Daoy (cell line): ENCODE measurements at places on chromosomes 2 and 18. TPM values are rescaled to one million over a fixed set of nuclear protein-coding genes. Genes with fewer than 3 reads are reported as not detected.

PCARE gene
- not detected in 2 replicates for total RNA-seq

MRPL19 gene
- 88.3 and 104 TPM in 2 replicates for total RNA-seq

REG3G gene
- total RNA-seq = not detected in 2 replicates

C2orf92 gene
- total RNA-seq = 0.24 and 4.9 TPM in 2 replicates

OTOS gene
- total RNA-seq = 0.34 TPM in 1 of 2 replicates, not detected in the other

ICOS gene
- not detected in 2 replicates for total RNA-seq

CABLES1 gene
- 6.2 and 7.8 TPM in 2 replicates for total RNA-seq

- DNase-seq = no peak
Measured at GRCh38 chr18:11820697-11821096, 30.5 kb upstream of the CHMP1B start.

DNA sequence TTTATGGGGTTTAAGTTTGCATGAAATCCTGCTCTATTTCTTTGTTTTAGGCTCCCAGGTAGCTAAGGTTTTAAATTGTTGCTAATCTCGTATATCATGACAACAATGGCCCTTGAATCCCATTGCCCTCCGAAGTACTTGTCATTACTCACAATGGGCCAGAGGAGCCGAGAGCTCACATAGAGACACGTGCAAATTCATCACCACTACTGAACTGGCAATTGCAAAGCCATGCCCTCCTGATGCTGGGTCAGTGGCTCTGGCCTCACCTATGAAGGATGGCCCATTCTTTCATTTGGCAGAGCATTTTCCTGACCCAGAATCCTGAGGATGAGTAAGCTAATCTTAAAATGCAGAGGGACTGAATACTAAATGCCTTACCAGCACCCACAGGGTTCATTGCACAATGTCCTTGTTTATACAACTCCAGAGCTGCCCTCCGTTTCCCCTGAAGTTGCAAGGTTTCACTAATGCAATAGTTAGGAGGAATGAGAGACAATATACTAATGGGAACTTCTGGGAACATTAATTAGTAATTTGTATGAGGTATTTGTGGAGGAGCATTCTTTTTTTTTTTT lies 71.6 kb upstream of the GAREM1 start:
- no peak for DNase-seq

DNA sequence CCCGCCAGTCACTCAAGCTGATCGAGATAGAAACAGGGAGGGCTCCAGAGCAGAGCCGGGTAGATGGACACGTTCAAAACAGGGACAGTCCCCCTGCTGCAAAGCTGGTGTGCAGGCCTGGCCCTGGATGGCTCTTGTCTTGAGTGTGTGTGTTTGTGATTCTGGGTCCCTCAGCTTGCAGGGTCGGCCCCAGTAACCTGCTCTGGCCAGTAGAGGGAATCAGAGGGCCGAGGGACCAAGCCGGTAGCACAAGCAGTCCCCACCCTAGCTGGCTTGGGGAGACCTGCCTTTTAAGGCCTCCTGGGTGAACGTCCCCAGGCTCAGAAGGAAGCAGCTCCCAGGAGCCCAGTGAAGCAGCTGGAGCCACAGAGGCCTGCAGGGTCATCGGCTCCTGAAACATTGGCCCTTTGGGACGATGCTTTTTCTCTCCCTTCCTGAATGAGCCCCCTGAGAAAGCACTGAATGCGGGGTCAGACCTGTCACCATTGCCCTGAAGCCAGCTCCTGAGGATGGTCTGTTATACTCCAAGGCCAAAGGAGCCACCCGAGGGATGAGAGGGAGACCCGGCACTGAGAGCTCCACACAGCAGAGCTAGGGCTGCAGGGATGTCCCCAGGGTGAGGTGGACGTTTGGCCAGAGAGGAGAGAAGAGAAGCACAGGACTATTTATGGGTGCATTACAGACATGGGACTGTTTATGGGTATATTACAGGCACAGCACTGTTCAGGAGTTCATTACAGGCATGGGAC lies 15.4 kb upstream of the MLPH start:
- DNase-seq = peak; percentile 59

DNA sequence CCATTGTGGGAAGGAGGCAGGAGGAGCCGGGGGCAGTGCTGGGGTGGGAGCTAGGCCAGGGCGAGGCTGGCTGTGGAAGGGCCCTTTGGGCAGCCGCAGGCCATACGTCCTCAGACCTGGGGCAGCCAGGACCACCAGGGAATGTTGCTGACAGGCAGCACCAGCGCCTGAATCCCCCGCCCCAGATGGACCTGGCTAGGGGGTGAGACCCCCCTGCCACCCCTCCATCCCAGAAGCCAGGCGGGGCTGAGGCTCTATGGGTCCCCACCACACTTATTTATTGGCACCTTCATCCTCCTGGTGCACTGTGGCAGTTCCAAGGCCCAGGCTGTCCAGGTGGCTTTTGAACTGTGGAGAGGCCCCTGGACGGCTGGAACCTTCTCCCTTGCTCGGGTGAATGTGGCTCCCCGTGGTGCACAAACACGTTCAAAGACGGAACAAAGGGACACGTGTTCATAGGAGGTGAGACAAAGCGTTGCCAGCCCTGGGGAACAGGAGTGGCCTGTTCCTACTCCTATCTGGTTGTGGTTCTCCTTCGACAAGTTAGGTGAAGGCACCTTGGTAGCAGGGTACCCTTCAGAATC lies 35.1 kb downstream of the RAMP1 start:
- no peak for DNase-seq

GRCh38 chr2:20451341-20451740 lies 4.5 kb downstream of the RHOB start:
- DNase-seq = no peak

DNA sequence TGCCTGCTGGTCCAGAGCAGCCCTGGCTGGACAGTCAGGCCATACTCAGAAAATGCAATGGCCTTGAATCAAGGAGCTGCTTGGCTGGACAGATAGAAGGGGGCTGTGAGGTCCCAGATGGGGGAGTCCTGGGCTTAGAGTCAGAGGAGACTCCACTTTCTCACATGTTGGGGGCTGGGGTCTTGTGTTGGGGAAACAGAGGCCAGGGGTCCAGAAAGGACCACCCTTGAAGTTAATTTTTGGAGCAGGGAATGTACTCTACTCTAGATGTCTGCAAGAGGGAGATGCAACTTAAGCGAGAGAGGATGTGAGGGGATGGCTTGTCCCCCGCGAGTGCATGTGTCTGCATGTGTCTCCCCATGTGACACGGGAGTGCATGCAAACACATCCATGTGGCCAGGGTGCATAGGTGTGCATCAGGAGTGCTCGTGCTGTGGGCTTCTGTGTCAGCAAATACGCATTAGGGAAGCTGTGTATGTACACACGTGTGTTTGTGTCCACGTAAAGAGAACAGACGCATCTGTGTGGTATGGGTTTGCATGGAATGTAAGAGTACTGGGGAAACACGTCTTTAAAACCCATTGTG lies 303.2 kb downstream of the MYCN start:
- DNase-seq = no peak

DNA sequence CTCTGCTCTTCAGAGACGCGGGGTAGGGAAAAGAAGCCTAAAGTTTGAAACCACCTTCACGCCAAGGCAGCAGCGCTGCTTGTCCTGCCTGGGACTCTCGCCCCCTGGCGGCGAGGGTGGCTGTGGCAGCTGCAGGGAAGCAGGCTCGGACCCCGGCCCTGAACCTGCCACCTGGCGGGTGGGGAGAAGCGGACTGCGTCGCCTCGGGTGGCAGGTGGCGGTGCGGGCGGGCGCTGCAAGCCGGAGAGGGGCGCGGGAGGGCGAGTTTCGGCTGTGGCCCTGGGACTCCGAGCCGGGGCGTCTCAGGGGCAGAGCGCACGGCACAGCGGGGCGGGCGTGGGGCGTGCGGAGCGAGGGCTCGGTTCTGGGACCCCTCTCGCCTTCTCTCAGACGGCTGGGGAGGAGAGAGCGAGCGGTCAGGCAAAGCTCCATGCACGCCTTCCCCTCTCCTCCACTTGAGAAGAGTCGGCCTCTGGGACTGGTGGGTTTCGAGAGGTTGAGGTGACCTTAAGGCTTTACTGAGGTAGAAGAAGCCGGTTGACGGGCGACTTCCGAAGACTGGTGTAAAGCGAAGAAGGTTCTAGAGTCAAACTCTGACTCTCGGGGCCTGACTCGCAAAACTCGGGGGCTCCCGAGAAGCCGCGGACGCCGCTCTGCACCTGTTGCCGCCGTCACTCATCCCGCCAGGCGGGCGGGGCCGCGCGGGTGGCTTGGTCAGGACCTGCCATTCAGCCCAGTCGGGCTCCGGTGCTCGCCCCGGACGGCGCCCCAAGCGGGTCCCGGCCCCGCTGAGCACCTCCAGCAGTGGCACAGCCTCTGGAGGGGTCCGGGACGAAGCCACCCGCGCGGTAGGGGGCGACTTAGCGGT lies 1.1 kb upstream of the BOLL start:
- DNase-seq = no peak

DNA sequence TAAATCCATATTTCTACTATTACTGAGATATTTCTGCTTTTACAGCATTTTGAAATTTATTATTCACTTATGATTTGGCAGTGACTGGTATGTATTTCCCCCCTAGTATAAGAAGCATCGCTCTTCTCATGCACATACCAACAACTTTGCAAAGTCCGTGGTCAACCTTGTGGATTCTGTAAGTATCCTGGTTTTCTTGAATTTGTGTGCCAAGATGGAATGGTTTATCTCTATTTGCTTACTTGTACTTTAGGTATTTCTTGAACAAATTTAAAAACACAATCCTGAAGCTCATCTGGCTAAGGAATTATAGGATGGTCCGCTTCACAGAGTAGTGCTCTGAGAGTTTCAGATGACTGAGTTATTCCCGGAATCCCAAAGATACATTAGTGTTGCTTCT lies 85.0 kb upstream of the FAM237A start:
- DNase-seq = no peak

- DNase-seq = no peak
Measured at GRCh38 chr18:384897-385296, 115.6 kb downstream of the COLEC12 start.

DNA sequence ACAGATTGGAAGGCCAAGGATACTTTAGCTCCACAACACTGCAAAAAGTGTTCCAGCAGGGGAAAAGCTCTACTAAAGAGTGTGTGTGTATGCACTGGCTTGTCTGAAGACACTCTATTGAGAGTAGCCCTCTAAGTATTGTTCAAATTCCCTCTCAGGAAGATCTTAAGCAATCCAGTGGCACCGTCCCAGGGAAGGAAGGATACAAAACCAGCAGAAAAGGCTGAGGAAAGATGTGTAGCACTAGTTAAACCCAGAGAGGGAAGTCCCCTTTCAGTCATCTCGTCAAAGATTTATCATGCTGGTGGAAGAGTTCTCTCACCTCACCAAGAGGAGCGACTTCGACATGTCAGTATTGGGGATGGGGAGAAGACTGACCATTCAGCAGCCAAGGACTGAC lies 50.5 kb downstream of the DHRS9 start:
- no peak for DNase-seq

- DNase-seq = no peak
Measured at GRCh38 chr2:84701880-84702279, 179.0 kb downstream of the TRABD2A start.

DNA sequence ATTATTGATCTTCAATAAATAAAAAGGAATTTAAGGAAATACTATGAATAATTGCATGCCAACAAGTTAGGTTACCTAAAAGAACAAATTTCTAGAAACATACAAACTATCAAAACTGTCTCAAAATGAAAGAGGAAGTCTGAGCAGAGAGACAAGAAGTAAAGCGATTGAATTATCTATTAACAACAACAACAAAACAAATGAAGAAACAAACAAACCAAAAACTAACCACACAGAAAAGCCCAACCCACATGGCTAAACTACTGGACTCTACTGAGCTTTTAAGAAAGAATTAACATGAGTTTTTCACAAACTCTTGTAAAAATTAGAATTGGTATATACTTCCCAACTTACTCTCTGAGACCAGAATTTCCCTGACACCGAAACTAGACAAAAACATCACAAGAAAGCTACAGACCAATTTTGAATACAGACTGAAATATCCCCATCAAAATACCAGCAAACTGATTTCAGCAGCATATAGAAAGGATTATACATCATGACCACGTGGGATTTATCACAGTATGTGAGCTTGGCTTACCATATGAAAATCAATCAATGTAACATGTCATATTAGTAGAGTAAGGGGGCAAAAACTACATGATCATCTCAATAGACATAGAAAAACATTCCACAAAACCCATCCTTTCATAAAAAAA lies 16.6 kb upstream of the GALNT1 start:
- no peak for DNase-seq

DNA sequence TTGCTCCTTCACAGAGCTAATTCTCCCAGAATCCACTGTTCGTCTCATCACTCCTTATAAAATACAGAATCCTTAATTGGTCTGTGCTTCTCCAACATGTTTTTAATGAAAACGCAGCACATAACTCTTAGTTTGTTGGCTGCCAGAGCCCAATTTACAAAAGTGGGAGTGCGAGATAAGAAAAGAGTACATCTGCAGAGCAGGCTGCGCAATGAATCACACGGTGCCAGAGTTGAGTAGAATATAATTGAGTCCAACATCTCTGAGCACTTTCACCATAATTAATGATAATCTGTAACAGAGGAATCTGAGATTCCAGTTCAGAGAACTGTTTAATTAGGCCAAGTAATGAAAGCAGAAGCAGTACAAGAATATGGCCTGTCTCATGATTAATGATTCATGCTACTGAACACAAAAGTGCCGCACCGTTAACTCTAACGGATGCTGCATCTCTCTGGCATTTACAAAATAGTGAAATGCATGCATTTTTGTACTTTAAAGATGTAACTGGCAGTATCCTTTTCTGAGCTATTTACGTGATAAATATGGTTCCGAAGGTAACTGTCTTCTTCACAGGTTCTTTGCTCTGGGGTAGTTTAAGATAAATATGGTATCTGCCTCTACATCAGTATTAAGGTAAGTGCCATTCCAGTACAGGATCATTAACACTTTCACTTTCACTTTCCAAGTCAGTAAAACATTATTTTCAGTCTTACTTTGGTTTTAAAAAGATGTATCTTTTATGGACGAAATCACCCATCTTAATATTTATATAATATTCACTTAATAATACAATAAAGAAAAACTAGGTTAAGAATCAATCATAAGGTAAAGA lies 785.6 kb downstream of the NR4A2 start:
- DNase-seq = peak; percentile 4

- DNase-seq = no peak
Measured at GRCh38 chr2:55560855-55561254, 41.3 kb downstream of the CFAP36 start.

- no peak for DNase-seq
Measured at GRCh38 chr18:23114911-23115310, 20.4 kb upstream of the CABLES1 start.

DNA sequence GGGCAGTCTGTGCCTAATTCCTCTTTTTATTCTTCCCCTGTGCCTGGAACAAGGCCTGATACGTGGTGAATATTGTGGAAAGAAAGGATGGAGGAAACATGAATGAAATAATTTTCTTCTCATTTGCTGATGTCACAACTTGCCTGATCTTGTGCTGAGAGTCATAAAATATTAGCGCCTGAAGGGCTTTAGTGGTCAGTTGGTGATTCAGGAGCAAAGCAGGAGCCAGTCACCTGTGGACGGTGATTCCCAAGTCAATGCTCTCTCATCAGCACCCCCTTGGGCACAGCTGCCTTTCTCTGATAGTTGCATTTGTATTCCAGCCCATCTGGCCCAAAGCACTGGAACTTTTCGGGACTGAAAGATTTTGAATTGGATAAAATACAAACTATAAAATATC lies 502.6 kb upstream of the RAB12 start:
- no peak for DNase-seq

- peak; percentile 71 for DNase-seq
Measured at GRCh38 chr18:11149441-11150270, at the start of gene PIEZO2. TSS of gene PIEZO2 (minus strand) at chr18:11149569. CDS start at chr18:11148588, 981 bp downstream.
